GM19239 (cell line): ENCODE measurements at places on chromosomes 1 and 21.

DNA sequence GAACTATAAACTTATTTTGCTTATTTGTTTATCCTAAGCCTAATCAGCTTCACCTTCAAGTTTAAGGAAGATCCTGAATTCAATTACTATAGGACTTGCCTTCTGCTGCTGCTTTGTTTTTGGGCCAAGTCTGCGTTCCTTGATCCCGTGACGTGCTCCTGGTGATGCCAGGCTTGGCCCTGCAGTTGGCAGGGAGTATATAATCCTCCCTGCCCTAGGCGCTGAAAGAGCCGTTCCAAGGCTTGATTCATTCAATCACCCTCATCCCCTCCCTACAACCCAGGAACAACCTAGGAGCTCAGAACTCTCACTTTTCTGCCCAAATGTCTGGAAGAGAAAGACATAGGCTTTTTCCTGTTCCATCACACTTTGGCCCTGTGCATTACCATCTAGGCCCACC lies 12.4 kb upstream of the LRRN2 start:
- DNase-seq: no peak

- no peak for DNase-seq
These were observed 16.6 kb downstream of the NPL start for GRCh38 chr1:182806015-182806678.

GRCh38 chr1:231161667-231162296 lies at the start of gene TRIM67:
TSS of gene TRIM67 (plus strand) at chr1:231162058. CDS start at chr1:231162970, 912 bp downstream.
- DNase-seq: no peak

GRCh38 chr1:99496067-99496466 lies 149.8 kb upstream of the PALMD start:
- no peak for DNase-seq

GRCh38 chr1:46184920-46185658 lies 8.8 kb upstream of the P3R3URF start:
- DNase-seq: no peak

GRCh38 chr1:4126731-4127591 lies 226.9 kb upstream of the C1orf174 start:
- DNase-seq: no peak

DNA sequence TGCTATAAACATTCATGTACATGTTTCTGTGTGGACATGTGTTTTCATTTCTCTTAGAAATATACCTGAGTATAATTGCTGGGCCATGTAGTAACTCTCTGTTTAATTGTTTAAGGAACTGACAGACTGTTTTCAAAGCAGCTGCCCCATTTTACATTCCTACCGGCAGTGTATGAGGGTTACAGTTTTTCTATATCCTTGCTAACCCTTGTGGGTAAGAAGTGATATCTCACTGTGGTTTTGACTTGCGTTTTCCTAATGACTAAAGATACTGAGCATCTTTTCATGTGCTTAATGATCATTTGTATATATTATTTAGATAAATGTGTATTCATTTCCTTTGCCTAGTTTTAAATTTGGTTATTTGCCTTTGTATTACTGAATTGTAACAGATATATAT lies 81.7 kb downstream of the DNM3 start:
- no peak for DNase-seq

GRCh38 chr1:184682956-184683355 lies 71.7 kb downstream of the EDEM3 start:
- no peak for DNase-seq

DNA sequence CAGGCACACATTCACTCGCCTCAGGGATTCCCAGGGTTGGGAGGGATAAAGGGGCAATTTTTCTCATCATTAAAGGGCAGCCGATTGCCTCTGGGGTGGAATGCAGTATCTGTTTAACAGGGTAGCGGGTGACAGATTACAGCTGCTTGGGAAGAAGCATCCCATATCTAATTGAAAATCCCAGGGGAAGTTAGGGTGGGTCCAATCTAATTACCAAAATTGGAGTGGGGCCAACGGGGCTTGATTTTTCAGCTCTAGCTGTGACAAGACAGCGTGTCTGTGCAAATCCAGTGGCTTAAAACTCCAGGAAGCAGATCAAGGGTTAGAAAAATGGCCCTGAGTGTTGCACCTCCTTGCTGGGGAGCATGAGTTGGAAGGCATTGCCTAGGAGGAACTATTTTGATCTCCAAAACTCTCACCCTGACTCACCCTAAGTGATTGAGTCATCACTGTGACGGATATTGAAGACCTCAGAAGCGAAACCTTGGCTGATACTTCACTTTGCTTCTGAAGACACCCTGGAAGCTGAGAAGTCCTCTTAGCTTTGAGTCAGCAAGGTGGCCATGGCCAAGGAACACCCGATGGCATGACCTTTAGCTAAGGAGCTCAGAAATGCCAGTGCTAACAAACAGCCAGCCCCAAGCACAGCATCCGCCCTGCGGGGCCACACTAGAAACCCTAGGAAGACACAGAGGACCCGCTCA lies 46.0 kb downstream of the GRHL3 start:
- DNase-seq: peak; percentile 49

DNA sequence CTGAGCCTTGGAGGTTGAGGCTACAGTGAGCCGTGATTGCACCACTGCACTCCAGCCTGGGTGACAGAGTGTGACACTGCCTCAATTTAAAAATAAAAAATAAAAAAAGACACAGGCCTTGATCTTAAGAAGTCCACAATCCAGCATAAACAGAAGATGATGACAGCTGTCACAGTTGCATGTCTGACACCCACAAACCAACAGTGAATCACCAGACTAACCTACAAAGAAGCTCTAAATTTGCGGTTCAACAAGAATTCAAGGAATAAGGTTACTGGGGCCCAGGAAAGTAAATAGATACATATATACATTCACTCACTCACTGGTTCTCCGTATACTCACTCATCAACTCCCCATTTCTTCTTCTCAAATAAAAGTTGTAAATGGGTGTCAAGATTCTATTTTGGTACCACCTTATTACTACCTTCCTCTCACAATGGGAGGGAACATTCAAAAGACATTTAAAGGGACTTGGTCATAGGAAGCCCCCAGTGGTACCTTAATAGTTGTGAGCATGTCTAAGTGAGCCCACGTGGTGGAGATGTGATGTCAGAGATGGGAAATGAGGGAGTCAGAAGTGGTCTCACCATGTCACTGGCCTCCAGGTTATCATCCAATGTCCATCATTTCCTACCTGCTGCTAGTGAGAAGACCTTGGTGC lies 66.9 kb upstream of the PRDX6 start:
- no peak for DNase-seq

- DNase-seq: no peak
These were observed 14.5 kb upstream of the RUNX1 start for GRCh38 chr21:35063428-35064172.

DNA sequence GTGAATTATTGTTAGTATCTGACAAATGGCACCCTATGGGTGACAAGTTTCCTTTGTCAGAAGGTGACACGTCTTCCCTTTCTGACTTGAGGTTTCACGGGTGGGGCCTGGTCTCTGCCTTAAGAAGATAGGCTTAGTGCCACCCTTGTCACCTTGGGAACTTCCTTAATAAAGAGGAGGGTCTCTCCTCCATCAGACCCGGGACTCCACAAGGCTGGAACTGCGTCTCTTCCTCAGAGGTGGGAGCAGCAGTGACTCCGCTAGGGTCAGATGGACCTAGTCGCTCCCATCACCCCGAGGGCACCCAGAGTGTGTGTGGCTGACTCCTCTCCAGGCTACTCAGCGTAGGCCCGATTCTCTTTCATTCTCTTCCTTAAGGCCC lies 774 bp upstream of the WDTC1 start:
- DNase-seq: no peak

GRCh38 chr1:32208891-32209328 lies at the start of gene DCDC2B:
TSS of gene DCDC2B (plus strand) at chr1:32209089. CDS start at chr1:32209094, 5 bp downstream.
- DNase-seq: no peak

DNA sequence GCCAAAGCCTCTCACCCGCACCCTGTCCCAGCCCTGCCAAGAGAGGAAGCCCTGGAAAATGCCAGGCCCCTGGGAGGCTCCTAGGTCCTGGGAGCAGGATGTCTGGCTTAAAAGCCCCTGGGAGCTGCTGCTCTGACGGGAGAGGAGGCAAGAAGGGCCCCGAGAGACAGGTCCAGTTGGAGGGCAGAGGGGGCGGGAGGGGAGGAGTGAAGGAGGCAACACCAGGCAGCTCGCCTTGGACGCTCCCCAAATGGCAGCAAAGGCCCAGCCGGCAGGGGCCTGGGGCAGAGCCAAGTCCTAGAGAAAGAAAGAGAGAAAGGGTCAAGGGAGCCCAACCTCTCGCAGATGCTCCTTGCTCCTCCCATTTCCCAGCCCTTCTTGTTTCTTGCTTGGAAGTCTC lies 6.8 kb downstream of the ETV3L start:
- DNase-seq: no peak

GRCh38 chr1:26574719-26575251 lies 45.2 kb downstream of the RPS6KA1 start:
- no peak for DNase-seq

DNA sequence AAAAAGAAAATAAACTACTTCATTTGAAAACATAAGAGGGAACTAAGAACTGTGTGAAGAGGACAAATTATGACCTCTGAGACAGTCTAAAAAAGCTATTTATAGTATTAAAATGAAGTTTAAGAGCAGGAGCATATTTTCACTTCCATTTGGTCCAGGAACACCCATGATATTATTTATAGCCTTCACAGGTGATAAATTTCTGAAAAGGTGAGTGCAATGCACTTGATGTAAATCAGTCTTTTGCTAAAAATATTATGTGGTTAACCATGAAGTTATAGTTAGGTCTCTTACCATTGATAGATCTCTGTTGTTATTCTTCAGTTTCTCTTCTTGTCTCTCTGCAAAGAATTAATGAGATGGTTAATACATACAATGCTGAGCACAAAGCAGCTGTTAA lies 14.7 kb downstream of the TMCO1 start:
- no peak for DNase-seq

GRCh38 chr1:93814059-93814794 lies 64.8 kb downstream of the DNTTIP2 start:
- DNase-seq: peak; percentile 36
